ENCODE measurements at places on chromosomes 2 and 18.
A peak's percentile ranks its signal among the peaks of the same experiment; 100 is the strongest.

- peak; percentile 49 for DNase-seq
Measured at GRCh38 chr2:38109732-38110181, 33.8 kb upstream of the CYP1B1 start.

DNA sequence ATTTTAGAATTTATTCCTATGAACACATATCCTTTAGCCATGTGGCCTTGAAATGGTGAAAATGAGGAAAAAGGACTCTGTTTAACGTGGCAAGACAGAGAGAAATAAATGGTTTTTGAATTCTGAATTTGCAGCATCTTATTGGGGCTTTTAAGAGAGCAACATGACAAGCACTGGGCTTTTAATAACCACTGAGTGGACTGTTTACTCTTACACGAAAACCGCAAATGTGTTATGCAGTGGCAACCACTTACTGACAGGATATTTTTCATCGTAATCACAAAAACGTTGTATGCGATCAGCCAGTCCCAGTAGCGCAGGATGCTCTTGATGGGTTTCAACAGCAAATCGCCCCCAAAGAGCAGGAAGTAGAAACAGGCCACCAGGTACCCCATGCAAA lies 226.6 kb downstream of the NAPG start:
- peak; percentile 13 for DNase-seq

DNA sequence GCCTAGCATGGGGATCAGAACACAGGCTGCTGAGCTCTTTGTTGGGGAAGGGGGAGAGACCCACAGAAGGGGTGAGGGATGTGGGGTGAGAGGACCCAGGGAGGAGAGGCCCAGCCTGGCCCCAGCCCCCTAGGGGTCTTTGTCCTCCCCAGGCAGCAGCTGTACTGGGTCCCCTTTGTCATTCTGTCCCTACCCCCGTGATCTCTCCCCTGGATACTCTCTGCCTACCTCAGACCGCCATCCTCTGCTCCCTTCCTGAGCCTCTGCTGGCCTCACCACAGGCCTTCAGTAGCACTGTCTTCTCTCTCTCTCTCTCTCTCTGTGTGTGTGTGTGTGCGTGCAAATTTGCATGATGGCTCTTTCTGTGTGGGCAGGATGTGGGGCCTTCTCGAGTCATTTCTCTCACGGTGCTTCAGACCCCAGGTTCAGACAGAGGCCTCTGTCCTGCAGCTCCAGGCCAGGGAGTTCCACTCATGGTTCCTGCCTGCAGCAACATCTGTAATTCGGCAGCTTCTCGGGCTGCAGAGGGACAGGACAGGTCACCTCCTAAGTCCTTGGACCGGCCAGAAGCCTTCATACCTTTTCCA lies 1.4 kb downstream of the PSD4 start:
- no peak for DNase-seq

DNA sequence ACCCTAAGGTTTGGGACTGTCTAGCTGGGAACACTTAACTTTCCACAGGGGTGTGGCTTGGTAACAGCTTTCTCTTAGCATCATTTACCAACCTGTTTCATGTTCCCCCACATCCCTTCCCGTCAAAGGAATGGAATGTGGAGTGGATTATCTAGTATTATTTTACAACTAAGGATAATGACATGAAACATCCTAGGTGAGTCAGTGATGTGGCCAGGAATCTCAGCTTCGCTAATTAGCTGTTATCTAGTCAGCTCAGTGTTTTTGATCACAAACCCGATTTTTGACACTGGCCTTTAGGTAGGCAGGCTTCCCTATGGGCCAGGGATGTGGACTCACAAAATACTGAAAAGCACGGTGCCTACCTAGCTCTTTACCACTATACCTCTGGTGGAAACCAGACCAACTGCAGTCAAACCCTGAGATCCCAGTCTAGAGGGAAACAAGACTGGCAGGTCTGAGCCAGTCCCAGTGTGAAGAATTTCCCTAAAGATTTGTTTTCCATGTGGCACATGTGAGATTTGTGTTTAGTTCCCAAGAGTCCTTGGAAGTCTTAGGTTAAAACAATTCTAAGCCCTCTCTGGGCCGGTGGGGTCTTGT lies 2.8 kb upstream of the NRP2 start:
- DNase-seq = no peak

DNA sequence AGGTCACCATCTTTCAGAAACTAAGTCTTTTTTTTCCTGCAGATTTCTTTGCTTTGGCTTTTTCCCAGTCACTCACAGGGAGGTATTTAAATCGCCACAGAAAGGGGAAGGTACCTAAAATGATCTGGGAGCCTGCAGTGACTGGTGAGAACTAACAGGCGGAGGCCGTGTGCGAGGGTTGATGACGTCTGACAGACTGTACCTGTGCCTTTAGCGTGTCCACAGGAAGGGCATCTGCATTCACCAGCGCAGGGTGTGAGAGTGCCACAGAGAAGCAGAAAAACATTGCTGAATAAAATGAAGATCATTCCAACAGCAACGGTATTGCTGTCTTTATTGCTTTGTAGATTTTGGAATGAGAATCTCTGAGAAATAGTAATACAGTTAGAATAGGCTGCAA lies 5.7 kb downstream of the CTDP1 start:
- DNase-seq = no peak

DNA sequence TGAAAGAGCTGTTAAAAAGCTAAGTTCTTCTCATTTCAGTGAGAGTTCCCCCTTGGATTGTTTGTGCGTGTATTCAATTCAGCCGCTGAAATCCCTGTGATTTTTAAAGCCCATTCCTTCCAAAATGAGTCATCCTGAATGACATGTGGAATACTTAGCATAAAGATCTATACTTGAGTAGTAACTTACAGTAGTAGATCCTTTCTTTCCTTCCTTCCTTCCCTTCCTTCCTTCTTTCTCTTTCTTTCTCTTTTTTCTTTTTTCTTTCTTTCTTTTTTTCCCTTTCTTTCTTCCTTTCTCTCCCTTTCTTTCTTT lies 18.2 kb upstream of the SOX11 start:
- peak; percentile 54 for DNase-seq

DNA sequence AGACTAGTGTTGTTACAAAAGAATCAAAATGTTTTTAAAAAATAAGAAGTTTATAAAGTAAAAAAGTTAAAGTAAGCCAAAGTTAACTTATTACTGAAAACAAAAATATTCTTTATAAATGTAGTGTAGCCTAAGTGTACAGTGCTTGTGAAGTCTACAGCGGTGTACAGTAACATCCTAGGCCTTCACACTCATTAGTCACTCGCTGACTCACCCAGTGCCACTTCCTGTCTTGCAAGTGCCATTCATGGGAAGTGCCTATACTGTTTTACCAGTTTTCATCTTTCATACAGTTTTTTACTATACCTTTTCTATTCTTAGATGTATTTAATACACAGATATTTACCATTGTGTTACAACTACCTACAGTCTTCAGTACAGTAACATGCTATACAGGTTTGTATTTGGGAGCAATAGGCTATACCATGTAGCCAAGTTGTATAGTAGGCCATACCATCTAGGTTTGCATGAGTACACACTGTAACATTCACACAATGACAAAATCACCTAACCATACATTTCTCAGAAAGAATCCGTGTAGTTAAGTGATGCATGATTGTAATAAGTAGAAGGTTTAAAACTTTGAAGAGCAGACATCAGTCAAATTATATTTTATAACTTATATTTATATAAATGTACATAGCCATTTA lies 13.4 kb downstream of the SERPINB7 start:
- peak; percentile 94 for DNase-seq

- no peak for DNase-seq
Measured at GRCh38 chr2:98501876-98502275, 57.2 kb downstream of the INPP4A start.

DNA sequence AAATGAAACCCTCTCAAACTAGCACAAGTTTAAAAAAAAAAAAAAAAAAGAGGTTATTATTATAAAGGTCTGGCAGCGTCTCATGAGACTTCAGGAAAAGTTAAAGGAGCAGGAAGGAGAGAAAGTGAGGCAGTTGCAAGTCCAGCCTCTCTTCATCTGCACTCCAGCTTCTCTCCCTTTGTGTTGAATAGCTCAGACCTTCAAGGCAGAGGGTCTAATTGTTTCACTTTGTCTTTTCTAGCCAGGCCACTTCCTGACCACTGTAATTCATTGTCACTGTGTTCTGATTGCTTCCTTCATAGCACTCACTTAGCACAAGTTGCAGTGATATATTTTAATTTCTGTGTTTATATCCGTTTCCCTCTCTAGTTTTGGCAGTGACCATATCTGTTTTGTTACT lies 99.9 kb downstream of the SPATS2L start:
- peak; percentile 47 for DNase-seq

GRCh38 chr18:75810516-75810915 lies 383.0 kb upstream of the SMIM21 start:
- DNase-seq = peak; percentile 22

GRCh38 chr2:195434346-195434745 lies 222.7 kb upstream of the SLC39A10 start:
- no peak for DNase-seq

DNA sequence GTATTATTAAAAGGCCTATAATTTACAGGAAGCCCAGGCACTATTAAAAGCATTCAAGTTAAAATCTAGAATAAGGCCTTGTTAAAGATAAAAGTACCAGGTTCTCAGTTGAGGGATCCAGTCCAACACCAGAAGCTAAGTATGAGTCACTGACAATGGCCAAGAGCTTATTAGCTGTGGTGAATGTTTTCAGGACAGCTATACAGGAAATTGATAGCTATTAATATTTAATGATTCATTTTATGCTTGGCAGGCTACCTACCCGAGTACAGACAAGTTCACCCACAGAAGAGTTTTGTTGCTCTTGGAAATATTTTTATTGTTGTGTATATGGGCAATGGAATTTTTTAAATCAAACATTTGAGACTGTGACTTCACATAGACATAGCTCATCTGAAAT lies 729.6 kb upstream of the ZNF804A start:
- DNase-seq = peak; percentile 51

DNA sequence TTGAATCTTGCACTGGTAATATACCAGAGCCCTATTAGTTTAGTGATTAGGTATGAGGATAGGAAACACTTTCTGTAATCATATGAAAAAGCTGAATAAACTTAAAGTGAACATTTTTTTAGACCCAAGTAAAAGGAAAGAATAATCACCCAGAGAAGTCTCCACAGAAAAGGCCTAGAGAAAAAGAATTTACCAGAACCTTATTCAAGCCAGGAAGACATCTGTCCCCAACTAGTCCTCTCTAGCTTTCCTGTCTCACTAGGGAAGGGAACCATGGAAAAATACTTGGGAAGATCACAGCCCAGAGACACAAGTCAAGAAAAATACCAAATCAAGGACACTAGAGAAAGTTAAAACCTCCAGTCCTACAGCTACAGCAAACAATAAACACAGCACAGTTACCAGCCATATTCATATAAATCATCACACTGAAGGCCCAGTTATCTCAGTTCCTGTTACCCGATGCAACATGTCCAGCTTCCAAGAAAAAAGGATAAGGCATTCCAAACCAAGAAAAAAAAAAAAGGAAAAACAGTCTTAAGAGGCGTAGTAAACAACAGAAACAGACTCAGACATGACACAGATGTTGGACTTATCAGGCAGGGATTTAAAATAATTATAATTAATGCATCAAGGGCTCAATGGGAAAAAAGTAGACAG lies 461.5 kb downstream of the IRS1 start:
- DNase-seq = peak; percentile 33

DNA sequence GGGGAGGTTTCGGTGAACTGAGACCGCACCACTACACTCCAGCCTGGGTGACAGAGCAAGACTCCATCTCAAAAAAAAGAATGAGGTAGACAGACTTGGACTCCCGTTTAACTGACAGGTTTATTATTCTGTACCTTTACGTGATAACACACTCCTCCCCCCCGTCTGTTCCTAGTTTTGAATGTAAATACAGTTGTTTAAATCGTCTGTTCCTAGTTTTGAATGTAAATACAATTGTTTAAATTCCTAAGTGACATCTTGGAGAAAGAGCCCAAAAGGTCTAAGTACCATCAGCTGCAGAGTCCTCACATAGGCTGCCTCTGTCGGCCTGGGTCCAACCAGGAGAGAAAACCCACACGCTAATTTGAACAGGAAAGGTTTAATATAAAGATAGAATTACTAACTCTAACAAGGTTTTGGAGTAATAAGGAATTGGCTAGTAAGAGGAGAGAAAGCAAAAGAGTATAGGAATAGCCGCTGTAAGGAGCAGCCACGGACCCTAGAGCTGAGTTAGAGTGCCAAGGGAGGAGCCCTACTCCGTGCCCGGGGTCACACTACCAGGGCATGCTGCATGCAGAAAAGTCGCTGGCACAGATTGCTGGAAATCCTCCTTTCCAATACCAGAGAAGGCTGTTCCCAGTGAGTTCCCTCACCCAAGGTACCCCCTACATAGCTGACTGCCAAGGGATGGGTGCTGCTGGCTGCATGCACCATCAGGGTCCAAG lies 83.5 kb upstream of the RANBP2 start:
- no peak for DNase-seq

DNA sequence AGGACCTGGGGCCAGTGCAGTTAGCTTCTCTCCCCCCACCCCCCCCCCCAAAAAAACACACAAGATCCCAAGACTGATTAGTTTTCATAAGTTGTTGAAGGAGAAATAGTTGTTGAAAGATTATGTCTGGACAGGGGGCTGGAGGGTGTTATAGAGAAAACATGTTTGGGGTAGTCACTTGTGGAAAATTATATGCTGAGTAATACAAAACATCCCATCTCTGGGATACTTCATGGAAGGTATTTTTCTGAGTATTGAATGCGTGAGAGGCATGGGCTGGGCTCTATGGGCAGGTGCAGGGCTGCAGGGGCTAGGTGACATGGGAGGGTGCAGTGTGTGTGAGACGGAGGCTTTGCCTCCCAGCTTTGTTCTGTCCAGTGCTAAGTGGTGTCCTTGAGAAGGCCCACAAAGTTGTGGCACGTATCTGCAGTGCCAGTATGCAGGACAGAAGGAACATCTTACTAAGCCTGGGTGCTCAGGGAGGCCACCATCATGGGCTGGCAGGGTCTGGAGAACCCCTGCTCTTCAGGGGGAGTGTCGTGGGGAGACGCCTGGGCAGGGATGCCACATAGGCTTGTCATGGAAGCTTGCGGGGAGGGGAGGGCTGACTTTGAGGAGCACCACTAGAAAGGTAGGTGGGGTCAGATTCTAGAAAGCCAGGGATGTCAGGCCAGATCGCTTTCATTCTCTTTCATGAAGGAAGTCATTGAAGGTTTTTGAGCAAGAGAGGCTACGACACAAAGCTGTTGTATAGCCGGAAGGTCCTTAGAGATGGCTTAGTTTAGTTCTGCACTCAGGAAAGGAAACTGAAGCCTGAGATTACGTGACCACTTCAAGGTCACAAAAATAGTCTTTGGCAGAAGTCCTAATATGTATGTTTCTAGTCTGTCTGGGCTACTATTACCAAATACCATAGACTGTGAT lies 232.0 kb downstream of the LDLRAD4 start:
- DNase-seq = no peak

- DNase-seq = no peak
Measured at GRCh38 chr2:60858897-60859311, 22.5 kb upstream of the REL start.

DNA sequence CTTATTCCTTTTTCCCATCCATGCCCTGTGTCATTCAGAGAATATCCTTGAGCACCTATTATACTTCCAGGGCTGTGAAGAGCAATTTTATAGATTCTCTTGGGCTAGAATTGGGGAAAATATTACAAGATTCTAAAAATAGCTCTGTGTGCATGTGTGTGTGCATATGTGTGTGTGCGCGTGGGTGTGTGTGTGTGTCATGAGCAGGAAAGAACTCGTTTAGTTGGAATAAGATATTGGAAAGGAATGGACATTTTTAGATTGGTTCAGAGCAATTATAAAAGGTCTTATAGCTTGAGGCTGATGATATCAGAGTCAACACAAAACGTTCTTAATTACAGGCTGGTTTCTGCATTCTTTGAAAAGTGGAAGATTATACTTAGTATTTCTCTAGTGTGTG lies 212.1 kb upstream of the COPS8 start:
- no peak for DNase-seq

- peak; percentile 25 for DNase-seq
Measured at GRCh38 chr2:227147023-227147422, 17.0 kb downstream of the COL4A4 start.

Measured in fibroblast of lung (primary cell).